ENCODE measurements at places on chromosomes 4 and X. TPM values are rescaled to one million over a fixed set of nuclear protein-coding genes. Genes with fewer than 3 reads are reported as not detected.
A peak's percentile ranks its signal among the peaks of the same experiment; 100 is the strongest.

The MAML3 gene
- polyA plus RNA-seq, result 13.3 TPM

The SPATA4 gene
- polyA plus RNA-seq, result 1.4 TPM

The FGFBP1 gene
- polyA plus RNA-seq, result not detected

The YIPF7 gene
- polyA plus RNA-seq, result 0.49 TPM

DNA sequence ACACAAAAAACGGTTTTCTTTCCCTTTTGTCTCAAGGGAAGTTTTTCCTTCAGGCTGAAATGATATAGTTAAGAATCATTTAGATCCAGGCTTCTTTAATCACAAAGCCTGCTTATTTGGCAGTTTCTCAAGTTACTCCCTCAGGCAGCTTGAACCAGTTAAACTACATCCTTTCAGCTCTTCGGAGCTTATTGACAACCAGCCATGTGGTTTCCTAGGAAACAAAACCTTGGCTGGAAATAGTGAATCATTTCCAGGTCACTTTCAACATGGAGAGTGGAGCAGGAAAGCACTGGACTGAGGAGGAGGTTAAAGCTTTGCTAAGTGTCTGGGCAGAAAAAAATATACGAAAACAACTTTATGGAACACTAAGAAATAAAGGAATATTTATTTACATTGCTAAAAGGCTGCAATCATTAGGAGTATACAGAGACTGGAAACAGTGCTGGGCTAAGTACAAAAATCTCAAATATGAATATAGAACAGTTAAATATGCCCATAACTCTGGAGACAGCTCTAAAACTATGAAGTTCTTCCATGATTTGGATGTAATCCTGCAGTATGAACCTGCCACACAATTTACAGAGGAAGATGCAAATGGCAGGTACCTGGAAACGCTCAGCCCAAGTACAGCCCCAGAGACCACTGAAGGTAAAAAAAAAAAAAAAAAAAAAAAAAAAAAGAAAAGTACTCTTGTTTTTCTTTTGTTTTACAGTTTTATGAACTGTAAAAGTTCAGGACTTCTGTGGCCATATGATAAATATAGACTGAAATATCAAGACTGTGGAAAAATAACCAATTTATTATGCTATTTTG is 23.2 kb upstream of the AASDH start:
- peak; percentile 96 for DNase-seq

DNA sequence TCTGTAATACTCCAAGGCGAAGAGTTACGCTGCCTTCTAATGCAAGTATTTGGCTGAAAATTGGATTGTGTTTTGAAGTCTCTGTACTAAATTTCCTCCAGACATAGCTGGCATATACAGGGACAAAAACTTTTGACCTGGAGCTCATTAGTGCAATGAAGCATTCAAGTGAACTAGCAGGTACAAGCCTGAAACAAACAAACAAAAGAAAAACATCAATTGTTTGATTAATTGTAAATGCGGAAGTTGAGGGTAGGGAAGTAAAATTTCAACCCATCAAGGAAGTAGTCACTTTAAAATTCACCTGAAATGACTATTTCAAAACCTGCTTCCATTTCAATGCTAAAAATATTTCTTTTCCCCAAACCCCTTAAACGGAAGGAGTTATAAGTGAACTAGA is 516.3 kb upstream of the ATOH1 start:
- DNase-seq, result no peak

- no peak for DNase-seq
These were observed 462.3 kb upstream of the ADGRL3 start for GRCh38 chr4:60737858-60738257.

- no peak for DNase-seq
These were observed 9.9 kb downstream of the CENPVL3 start for GRCh38 chrX:51608766-51609165.

- peak; percentile 19 for DNase-seq
These were observed 256.1 kb downstream of the THOC2 start for GRCh38 chrX:123476611-123477219.

GRCh38 chrX:118047446-118048186 is 69.0 kb downstream of the KLHL13 start:
- DNase-seq, result no peak

DNA sequence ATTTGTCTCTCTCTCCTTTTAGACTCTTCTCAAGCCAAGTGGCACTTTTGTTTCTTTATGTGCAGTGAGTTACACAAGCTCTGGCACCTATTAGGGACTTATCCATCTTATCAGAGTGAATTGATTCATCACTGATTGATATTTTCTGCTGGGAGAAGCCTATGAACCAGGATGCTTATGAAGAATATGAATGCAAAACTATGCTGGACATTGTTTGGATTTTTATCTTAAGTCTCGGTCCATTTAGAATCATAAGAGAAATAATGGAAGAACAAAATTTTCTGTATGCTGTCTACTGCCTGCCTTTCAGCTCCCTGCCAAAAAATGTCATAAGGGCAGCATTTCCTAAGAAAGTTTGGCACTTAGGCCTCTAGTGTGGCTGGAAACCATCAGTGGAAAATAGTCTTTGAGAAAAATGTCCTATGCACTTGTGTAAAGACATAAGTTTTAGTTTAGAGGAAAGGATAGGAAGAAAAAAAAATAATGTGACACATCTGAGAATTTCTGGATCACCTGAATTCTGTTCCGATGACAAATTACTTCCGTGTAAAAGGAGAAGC is 365.7 kb upstream of the MAD2L1 start:
- peak; percentile 73 for DNase-seq

DNA sequence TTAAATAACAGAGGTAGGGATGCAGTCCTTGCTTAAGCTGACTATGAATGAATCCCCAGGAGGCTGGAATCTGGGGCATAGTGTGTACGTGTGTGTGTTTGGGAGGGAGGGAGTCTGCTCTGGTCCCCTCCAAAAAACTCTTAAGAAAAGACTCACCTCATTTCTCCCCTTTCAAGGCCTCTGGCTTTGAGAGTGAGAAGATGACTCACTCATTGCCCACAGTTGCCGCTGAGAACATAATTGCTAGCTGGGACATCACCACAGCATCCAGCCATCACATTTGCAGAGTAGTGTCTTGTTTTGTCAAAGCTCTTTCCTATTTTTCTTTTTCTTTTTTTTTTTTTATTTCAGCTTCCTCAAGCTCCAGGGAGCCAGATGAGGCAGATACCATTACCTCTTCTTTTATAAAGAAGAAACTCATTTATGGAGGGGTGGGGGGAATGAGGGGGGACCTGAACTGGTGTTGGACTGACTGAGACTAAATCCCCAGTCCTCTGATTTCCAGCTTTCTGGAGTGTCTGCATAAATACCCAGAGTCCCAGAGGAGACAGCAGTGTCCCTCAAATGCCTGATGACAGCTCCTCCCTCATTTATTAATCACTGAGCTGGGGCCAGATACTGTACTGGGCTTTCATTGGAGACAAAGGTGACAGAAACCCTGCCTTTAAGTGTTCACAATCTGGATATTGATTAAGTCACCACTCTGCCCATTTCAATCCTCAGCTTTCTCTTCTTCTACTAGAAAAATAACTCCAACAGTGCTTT is 61.9 kb upstream of the LAS1L start:
- no peak for DNase-seq

Measured in right lung (tissue), 10 donors.